ENCODE measurements at places on chromosomes 7 and 10. TPM values are rescaled to one million over a fixed set of nuclear protein-coding genes. Genes with fewer than 3 reads are reported as not detected.

- peak; percentile 65 for DNase-seq
Observed at GRCh38 chr7:38374507-38374906, 101.1 kb upstream of the TARP start.

GRCh38 chr7:129522971-129523340 lies 20.6 kb downstream of the SMKR1 start:
- DNase-seq = no peak

GRCh38 chr10:85650791-85651496 lies 715.7 kb downstream of the GRID1 start:
- DNase-seq = no peak

- DNase-seq = no peak
Observed at GRCh38 chr7:138325434-138325833, 134.6 kb upstream of the TRIM24 start.

DNA sequence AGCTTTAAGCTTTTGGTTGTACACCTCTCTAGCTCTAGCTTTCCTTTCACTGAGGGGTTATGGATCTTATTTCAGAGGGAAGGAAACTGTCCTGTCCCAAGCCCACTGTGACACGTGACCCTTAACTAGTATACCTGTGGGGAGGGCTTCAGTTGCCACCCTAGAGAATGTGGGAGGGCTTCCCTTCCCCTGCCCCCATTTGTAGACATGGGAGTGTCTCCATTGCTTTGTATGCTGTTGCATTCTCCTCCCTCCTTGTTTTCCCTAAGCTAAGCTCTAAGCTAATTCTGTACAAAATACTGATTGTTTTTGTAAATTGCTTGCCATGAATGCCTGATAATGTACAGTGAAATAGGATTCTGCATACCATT lies 11.2 kb downstream of the LUC7L2 start:
- no peak for DNase-seq

GRCh38 chr7:85186521-85187241 lies at the start of gene SEMA3D:
TSS of gene SEMA3D (minus strand) at chr7:85187056. CDS start at chr7:85121891, 65,165 bp downstream.
- peak; percentile 34 for DNase-seq

Gene CPA2
- not detected for total RNA-seq
